ENCODE measurements at places on chromosomes 3 and 15. TPM values are rescaled to one million over a fixed set of nuclear protein-coding genes. Genes with fewer than 3 reads are reported as not detected.

- DNase-seq = no peak
These were observed 173.8 kb downstream of the FNDC3B start for GRCh38 chr3:172213200-172213599.

DNA sequence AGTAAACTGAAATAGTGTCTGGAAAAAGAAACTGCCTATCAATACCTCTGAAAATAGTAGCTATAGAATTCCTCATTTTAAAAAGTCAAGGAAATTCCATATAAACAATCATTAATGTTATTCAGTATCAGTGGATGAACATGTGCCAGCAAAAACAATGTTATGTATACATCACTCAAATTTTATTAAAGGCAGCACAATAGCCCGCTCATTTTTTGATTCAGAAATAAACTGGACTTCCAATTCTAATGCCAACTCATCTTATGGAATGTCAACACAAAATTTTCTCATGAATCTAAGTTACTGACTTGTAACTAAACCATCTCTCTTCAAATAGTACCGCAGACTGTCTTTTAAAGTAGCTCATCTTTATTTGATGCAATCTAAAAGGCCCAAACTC lies 19.0 kb downstream of the THBS1 start:
- peak; percentile 10 for DNase-seq

- DNase-seq = no peak
These were observed 39.4 kb downstream of the FANCI start for GRCh38 chr15:89283201-89283600.

GRCh38 chr15:66740802-66741201 lies 38.8 kb downstream of the SMAD6 start:
- DNase-seq = no peak

DNA sequence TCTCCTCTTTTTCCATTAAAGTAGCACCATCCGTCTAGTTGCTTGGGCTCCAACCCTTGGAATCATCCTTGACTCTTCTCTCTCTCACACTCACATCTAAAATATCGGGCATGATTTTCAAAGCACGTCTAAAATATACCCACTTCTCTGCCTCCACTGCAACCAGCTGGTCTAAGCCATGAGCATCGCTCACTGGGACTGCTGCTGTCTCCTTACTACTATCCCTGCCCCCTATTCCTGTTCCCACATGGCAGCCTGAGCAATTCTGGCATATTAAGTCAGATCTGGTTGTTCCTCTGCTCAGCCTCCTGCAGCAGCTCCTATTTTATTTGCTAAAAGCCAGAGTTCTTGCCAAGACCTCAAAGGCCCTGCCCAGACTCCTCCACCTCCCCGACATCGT lies 53.7 kb downstream of the ST6GAL1 start:
- DNase-seq = no peak

- no peak for DNase-seq
These were observed 330.8 kb upstream of the AGTR1 start for GRCh38 chr3:148366743-148367410.

DNA sequence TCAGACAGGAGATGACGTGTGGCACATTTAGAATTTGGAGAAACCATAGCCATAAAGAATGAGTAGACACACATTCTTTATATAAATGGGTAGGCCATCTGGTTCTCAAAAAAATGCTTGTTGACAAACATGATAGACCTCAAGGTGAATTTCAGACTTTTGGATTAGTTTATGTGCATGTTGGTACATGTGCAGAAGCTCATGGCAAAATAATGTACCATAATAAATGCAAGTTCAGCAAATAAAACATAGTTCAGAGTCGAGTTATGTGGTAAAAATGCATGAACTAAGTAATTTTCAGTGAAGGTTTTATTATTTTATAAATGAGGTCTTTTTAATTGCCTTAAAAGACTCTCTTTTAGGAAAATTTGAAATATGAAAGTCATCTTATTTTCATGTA lies 24.6 kb downstream of the EEFSEC start:
- DNase-seq = no peak

DNA sequence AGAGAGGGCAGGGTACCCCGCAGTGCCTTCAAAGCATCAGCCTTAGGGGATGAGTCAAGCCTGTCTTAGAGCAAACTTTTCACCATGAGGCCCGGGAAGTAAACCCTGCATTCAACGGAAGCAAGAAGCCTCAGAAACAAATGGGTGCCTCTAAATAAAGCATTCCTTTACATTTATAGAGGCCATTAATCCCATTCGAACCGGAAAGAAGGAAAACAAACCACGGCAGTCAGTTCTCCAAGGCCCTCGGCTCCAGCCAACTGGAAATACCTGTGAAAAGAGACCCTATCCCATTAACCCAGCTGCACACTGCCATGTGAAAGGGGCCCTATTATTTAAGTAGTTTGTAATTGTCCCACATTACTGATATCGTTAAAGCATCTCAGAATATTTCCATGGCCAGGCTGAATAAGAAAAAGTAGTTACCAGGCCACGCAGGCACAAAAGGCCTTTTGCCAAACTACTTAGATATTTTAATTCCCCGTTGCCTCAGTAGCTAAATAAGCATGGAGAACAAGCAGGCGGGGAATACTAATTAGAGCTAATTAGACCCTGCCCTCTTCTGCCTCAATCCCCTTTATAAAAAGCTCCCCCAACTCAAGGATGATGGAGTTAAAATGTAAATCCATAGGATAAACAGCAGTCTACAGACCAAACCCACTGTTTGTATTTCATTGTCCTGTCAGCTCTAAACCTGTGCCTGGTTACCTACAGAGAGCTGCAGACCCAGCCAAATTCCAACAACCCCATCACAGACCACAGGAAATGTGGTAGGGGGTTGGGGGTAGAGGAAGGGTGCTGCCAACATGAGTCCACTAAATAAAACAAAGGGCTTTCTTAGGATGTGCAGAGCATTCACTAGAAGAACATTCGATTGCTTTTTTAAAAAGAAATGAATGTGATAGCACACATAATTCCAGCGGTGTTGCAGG lies 4.1 kb downstream of the ITGB5 start:
- DNase-seq = no peak

DNA sequence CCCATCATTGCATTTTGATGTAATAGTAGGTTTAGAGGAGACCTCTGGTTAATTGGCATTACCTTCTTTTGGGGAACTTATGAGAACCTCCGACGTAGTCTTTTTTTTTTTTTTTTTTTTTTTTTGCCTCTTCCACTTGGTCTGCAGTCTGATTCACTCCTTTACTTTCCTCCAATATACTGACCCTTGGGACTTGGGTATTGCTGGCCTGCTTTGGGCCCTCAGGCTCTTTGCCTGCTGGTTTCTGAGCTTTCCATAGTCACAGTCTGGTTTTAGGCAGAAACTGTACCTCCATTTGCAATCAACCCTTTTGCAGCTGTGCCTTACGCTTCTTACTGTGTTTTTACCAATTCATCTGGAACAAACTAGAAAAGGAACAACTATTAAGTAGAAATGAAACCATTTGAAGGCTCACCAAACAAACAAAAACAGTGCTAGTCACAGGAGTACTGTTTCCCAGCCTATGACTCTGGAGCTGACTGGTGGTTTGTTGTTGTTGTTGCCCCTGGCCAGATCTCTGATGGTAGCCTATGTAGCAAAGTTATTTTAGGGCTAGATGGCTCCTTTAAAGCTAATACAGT lies 272.8 kb downstream of the BBX start:
- no peak for DNase-seq

GRCh38 chr3:190142041-190142440 lies 21.3 kb upstream of the P3H2 start:
- no peak for DNase-seq

Gene PRSS50
- not detected for polyA plus RNA-seq

- DNase-seq = no peak
These were observed 98.5 kb upstream of the SLC25A36 start for GRCh38 chr3:140842984-140843649.

- DNase-seq = no peak
These were observed 722.9 kb upstream of the CFAP20DC start for GRCh38 chr3:59772416-59773408.

- no peak for DNase-seq
These were observed 740 bp downstream of the MAGI1 start for GRCh38 chr3:66037986-66038369.

DNA sequence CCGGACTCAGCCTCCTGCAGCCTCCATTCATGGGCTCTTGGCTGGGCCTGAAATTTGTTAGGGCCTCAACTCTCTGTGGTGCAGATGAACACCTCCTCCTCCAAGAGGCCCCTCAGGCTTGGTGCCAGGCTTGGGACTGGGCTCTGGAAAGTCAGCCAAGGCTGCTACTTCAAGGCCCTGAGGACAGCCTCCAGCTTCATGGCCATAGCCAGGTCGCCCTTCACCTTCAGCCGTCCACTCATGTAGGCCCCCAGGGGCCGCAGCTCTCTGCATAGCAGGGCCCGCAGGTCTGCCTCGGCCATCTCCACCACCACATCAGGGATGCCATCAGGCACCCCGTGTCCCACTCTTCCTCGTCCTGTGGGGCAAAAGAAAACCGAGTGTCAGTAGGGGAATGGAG lies 8.3 kb downstream of the STOML1 start:
- no peak for DNase-seq

Gene CORO2B
- polyA plus RNA-seq = 7.7 TPM

GRCh38 chr3:104458657-104459056 lies 908.1 kb upstream of the ALCAM start:
- DNase-seq = no peak

- DNase-seq = peak; percentile 68
These were observed 27.6 kb downstream of the PLXNB1 start for GRCh38 chr3:48402281-48402732.

DNA sequence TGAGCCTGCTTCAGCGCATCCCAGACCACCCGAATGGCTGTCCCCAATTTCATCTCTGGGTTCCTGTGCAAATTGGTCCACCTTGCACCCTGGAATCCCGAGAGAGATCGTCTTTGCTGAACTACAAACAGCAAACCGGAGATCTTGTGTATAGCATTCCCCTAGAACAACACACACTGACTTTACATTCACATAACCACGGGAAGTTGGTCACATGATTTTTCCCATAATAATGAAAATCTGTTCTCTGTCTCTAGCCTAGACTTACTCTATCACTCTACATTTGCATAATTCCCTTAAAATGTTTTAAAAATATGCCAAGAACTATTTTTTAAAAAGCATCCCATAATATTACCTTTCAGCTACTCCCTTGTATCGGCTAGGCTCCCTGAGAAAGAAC lies 34.6 kb downstream of the CTSH start:
- DNase-seq = no peak

DNA sequence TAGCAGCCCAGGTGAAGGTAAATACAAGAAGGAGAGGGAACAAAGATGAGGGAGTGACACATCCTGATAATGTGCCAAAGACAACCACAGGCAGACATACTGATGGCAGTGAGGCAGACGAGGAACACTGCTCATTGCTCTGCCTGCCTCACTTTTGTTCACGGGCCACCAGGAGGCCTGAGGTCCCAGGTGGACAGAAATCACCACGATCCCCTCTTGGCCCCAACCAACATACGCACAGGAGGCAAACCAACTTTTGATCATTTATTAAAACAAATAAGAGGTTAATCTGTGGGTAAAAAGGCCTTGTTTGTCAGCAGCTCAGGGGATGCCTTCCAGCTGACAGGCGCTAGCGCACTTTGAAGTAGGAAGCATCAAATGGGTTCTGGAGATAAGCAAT lies 4.2 kb downstream of the ALG1L2 start:
- DNase-seq = no peak

GRCh38 chr3:155441026-155441425 lies 147.5 kb upstream of the STRIT1 start:
- no peak for DNase-seq

DNA sequence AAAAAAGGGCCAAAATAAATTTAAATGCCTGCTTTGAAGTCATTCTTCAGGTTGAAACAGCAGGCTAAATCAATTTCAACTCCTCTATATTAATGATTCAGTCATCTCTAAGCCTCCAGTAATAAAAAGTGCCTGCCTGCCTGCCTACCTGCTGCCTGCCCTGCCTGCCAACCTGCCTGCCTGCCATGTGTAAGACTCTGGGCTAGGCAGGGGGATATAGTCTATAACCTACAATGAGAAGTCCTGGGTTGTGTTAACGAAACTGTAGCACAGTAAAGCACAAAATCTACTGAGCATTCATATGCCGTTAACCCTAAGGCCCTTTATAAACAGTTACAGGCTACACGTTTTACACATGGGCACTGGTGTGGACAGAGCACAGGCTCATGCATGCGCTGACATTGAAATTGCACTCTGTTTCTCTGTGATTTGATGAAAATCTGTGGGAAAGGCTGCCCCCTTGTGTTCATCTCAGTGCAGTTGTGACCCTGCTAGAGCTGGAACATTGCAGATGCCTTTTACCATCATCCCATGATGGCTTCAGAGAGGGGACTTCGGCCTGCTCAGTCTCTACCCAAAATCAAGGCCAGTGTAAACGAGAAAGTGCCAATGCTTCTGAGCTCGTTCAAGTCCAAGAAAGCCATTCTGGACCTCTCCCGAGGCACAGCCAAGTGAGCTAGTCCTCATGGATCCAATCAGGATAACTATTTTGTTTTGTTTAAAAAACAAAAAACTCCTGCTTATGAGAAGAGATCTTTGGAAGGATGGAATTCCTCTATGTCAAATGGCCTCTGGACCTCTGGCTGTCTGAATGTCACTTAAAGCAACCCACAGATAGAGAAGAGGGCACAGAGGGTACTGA lies 64.6 kb downstream of the EFL1 start:
- no peak for DNase-seq

Gene CCK
- 0.16 TPM for polyA plus RNA-seq

Gene NANOGP8
- polyA plus RNA-seq = not detected

Gene FMN1
- 3.5 TPM for polyA plus RNA-seq

DNA sequence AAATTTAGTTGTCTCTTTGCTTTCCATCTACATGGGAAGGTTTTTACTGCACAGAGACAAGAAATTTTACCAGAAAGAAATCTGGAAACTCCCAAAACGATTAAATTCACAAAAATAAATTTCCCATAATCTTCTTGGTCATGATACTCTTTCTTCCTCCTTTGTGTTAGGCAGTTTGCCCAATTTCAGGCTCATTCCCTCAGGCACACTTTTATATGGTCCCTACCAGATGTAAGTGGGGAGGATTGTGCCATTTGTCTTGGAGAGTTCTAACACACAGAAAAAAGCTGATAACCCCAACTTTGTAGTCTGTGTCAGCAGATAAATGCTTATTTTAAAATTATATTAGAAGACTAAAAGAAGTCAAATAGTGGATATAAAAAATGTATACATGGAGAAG lies 49.1 kb upstream of the CCDC50 start:
- no peak for DNase-seq

- peak; percentile 51 for DNase-seq
These were observed 1.5 kb downstream of the ZIC1 start for GRCh38 chr3:147410526-147411237.

Gene CIB2
- 4.5 TPM for polyA plus RNA-seq

Gene ILDR1
- polyA plus RNA-seq = not detected

GRCh38 chr3:149723781-149724180 lies 28.5 kb downstream of the COMMD2 start:
- no peak for DNase-seq

- no peak for DNase-seq
These were observed 73.1 kb downstream of the SATB1 start for GRCh38 chr3:18351823-18352744.

- no peak for DNase-seq
These were observed 7.1 kb downstream of the ECE2 start for GRCh38 chr3:184282941-184283340.

Gene C3orf22
- not detected for polyA plus RNA-seq

Gene LRRC31
- polyA plus RNA-seq = not detected

Gene TMCO5A
- not detected for polyA plus RNA-seq

Data from BJ (cell line).